ENCODE measurements at places on chromosomes 7 and 10.

- no peak for DNase-seq
Observed at GRCh38 chr10:84395581-84395980, 67.2 kb downstream of the CCSER2 start.

- DNase-seq, result no peak
Observed at GRCh38 chr10:93471110-93471651, 11.0 kb downstream of the MYOF start.

DNA sequence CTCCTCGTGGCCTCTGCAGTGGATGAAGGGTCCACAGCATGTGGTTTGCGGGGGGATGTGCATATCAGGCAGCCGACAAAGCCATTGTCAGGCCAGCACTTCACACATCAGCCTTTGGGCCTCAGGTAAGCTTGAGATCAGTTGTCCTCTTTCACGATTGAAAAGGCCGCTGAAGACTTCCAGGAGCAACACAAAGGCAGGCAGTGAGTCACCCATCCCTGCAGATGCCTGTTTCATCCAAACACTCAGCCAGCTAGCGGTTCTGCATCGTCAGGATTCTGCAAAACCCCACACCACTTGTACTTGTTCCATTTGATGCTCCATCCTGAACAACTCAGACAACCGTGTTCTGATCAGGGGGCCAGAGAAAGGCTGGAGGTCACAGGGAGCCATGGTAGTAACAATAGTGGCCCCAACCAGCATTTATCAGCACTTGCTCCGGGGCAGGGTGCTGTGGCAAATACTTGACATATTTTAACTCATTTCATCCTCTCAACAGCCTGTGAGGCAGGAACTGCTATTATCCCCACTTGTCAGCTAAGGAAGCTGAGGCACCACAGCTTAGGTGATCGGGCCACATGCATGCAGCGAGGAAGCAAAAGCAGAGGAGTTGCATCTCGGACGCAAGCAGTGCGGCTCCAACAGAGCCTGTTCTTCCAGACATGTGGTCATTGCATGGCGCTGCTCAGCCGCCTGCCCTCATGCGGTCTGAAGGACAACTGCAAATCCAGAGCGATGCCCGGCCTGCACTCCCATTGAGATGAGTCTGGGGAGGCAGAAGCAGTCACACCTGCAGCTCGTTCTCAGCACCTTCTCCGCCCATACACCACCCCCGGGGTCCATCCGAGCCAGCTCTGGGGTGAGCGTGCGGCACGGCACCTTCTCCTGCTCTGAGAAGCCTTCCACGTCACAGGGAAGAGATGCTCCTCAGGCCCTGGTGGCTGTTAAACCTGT is 144.9 kb downstream of the PAXIP1 start:
- DNase-seq, result no peak

- no peak for DNase-seq
Observed at GRCh38 chr7:13411636-13412035, 577.8 kb downstream of the ETV1 start.

DNA sequence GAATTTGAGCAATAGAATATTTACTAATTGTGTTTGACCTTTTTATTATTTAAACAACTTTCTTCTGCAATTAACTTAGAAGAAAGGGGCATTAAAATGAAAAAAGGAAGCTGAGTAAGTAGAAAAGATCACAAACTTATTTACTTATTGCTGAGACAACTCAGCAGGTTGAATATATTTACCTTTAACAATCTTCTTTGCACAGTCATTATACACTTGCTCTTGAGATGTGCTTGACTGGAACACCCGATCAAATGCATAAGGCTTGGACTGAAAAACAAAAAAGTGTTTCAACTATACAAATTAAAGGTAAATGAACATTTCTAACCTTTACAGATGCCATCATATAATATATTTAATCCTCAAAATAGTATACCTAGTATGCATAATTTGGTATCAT is 7.9 kb downstream of the KIF5B start:
- no peak for DNase-seq

DNA sequence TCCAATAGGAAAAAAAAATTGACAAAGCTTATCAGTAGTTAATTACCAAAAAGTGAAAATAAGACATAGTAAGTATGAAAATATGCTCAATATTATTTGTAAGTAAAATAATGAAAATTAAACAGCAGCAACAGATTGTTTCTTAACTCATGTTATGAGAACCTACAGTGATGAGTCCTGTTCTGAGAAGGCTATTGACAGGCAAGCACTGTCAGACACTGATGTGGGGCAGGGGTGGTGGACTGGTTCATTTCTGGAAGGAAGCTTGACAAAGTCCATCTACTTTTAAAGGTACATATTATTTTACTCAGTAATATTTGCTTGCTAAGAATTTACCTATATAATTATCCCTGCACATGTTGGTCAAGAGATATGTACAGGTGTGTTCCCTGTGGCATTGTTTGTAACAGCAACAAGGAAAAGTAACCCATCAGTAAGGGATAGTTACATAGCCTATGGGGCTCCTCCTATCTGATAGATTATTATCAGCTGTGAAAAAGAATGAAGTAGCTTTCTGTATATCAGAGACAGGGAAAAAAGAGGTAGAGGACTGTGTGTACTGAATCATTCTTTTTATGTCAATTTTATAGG is 161.6 kb downstream of the RTKN2 start:
- no peak for DNase-seq

- peak; percentile 77 for DNase-seq
Observed at GRCh38 chr10:101014230-101014884, 14.7 kb downstream of the LZTS2 start.

DNA sequence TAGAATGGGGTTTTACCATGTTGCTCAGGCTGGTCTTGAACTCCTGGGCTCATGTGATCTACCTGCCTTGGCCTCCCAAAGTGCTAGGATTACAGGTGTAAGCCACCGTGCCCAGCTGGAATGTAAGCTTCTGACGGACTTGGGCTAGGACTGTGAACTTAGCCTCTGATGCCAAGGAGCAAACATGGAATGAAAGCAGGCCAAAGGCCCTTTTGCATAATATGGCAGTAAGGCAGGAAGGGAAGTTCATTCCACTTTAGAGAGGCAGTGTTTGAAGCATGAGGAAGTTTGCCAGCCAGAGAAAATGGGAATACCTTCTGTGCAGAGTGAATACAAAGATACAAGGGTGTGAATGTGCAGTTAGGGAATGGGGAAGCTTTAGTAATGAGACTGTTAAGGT is 20.3 kb downstream of the VCL start:
- no peak for DNase-seq

DNA sequence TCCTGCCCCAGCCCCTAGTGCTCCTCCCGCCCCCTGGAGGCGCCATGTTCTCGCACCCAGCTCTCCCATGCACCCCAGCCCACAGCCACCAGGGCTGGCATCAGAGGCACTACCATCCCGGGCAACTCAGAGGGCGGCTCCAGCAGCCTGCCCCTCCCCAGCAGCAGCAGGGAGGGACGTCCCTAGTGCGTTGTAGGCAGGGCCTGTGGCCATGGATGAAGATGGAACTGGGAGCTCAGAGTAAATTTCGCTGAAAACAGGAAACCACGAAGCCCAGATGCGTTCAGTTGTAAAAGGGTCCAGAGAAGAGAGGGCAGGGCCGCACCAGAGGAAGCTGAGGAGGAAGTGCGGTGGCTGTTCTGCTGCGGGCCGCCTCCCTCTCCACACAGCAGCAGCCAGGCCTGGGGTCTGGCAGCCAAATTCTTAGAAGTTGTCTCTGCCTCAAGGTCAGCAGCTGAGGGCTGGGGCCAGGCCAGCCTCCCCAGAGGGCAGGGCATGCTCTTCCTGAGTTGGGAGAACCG is 24.6 kb downstream of the VSIR start:
- peak; percentile 93 for DNase-seq

DNA sequence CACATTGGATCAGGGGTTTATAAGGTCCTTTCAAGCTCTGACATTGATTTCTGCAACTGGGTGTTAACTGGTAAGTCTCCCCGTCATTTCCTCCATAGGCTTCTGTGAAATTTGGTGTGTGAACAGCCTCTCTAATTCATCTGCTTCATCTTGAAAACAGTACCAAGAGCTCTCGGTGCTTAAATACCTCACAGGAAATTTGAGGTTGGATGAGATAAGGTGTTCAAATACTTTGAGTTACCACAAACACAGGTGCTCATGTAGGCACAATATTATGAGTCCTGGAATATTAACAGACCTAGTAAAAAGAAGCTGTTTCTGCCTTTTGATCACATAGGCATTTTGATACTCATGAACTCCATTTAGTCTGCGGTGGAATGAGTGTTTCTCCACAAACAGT is 85.2 kb downstream of the RTKN2 start:
- DNase-seq, result peak; percentile 75
